ENCODE measurements at places on chromosomes 3 and 15. TPM values are rescaled to one million over a fixed set of nuclear protein-coding genes. Genes with fewer than 3 reads are reported as not detected.
A peak's percentile ranks its signal among the peaks of the same experiment; 100 is the strongest.

DNA sequence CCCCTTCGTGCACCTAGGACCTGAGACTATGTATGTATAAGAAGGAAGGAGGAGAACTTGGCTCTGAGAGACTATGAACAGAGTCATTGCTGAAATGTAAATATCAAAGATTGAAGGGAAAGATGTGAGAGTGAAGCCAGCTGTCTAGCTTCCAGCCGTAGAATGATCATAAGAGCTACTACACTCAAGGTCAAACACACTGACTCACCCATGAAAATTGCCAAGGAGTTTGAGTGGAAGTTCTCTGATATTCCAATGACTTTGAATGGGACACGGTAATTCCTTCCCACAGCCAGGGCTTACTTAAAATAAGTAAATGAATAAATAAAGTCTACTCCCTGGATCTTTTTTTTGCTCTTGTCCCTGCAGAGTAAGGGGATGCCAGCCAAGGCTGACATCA is 398.9 kb upstream of the TPRG1 start:
- no peak for DNase-seq

DNA sequence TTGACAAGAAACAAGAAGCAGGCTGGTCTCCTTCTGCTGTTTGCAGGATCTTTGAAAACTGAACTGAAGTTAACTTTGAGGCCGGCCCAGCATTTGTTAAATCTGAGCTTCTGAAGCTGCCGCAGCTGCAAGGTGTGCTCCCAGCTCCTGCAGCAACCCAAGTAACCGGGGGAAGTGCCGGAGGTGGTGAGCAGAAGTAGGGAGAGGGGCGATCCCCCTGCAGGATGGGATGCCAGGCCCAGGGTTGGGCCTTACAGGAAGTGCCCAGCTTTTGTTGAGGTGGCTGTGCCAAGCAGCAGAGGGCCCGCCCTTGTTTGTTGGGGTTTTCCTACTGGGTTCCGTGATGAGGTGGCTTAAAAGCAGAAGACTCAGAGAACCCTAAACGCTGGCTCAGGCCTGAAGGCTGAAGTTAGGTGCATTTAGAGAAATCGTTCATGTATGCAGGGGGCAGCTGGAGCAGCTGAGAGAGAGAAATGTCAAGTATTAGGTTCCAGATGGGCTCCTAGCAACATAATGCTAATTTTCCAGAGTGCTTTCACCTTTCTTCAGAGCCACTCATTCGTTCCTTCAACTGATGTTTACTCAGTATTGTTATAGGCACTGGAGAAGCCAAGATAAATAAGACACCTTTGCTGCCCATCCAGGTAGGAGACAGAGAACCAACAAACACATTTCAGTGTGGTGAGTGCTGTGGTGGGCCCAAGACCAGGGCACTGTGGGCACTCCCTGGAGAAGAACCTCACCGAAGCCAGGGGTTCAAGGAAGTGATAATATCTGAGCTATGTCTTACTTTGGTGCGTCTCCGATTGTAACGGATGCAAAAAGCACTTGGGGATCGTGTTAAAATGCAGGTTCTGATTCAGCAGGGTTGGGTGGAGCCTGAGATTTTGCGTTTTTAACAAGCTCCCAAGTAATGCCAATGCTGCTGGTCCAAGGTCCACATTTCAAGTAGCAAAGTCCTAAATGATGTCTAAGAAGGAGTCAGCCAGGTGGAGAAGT is 42.2 kb upstream of the PLCL2 start:
- peak; percentile 90 for DNase-seq

DNA sequence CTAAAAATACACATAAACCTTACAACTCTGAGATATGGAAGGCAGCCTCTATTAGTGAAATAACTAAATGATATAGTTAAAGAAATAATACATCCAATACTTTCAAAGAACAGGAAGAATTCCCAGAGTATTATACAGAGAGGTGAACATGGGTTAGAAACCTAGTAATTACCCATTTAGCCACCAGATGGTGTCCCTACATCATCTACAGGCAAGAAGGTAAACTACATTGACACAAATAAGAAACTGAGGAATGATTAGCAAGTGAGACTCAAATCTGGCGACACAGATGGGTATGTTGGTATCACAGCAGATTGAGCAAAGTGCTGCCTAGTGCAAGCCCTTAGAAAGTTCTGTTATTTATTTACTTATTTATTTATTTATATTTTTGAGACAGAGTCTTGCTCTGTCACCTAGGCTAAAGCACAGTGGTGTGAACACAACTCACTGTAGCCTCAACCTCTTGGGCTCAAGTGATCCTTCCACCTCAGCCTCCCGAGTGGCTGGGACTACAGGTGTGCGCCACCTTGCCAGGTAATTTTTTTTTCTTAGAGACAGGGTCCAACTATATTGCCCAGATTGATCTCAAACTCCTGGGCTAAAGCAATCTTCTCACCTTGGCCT is 28.2 kb downstream of the NEK4 start:
- DNase-seq: peak; percentile 58

- no peak for DNase-seq
Observed at GRCh38 chr3:18585004-18585968, 160.1 kb upstream of the SATB1 start.

TXNRD3 gene
- 0.15 TPM for polyA plus RNA-seq
